Activated T-helper 1 cell treated with anti-CD3 and anti-CD28 coated beads, Interleukin-2, amount 50 U/mL, for 16 hours (primary cell): ENCODE measurements at places on chromosomes 5 and 9.

- no peak for DNase-seq
Measured at GRCh38 chr5:14167211-14167845, 24.2 kb downstream of the TRIO start.

- DNase-seq, result no peak
Measured at GRCh38 chr5:164358531-164359259, 853.3 kb downstream of the MAT2B start.

GRCh38 chr5:95956900-95957293 lies 4.8 kb downstream of the ELL2 start:
- no peak for DNase-seq

DNA sequence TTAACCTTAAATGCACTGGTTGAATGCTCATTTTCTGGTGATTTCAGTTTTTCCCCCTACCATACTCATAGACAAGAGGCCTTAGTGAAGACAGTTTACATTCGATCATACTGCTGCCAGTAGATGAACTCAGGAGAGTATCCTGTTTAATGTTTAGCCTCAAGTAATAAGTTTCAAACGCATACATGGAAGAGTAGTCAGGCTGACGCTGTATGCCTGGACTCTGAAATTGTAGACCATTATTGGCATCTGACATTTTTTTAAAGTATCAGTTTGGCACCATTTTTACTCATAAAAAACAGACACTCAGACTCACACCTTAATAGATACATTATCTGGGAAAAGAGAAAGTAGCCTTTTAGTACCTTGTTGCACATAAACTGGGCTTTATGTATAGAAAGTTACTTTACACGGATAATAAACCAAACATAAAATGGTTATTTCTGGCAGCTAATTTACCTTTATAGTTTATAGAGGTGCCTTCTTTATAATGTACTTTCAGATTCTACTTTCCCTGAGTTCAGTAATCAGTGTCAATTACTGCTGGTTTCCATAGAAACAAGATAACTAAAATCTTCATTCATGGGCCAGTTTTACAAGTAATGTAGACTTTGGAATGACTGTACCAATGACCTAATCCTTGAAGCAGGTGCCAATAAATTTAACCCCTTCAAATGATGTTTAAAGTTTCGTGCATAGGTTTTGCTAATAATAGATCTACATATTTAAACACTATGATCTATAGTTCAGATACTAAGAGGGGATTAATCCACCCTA lies 183.8 kb upstream of the ITGA1 start:
- no peak for DNase-seq

DNA sequence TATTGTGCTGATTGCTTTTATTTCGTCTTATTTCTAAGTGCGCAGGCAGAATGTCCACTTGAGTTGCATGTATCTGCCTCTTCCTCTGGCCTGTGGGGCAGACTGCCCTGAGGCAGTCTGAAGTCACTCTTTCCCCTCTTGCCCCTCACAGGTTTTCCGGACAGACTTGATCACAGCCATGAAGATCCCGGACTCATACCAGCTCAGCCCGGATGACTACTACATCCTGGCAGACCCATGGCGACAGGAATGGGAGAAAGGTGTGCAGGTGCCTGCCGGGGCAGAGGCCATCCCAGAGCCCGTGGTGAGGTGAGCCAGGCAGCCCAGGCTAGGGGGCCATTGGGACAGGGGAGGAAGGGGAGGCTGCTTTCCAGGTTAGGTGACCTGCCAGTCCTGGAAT lies 26.4 kb downstream of the JADE2 start:
- DNase-seq, result no peak

DNA sequence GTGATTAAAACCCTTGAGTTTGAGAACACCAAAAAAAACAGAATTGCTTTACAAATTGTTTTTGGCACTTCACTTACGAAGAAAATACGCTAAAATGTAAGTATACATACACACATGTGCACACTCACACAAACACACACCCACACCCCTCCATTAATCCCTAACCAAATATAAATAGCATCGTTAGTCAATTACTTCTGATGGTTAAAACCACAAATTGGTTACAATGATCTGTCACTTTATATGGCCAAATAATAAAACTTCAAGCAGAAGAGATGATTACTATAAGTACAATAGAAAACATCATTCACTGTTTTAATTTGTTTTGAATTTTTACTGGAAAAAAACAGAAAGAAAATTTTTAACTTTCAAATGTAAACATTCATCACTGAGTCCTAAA lies 103.5 kb downstream of the NFIB start:
- DNase-seq, result no peak

GRCh38 chr9:123399803-123400378 lies 43.9 kb downstream of the CRB2 start:
- no peak for DNase-seq

- no peak for DNase-seq
Measured at GRCh38 chr5:62606878-62607277, 28.3 kb downstream of the LRRC70 start.

DNA sequence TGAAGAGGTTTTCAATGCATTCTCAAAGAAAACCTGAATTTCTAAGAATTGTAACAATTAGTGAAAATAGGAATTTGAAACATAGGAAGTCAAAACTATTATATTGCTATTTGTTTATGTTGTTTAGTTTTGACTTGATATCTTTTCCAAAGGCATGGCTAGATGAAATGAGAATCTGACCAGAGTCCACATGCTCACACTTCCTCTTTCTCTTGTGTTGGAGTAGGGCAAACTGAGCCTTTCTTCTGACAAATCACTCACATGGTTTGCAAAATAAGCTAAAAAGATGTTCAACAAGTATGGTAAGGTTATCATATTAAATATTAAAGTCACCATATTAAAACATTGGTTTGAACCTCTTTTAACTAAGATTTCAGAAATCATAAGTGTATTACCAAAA lies 512.6 kb downstream of the ISL1 start:
- DNase-seq, result no peak

GRCh38 chr5:15320871-15321270 lies 179.1 kb upstream of the FBXL7 start:
- DNase-seq, result no peak

DNA sequence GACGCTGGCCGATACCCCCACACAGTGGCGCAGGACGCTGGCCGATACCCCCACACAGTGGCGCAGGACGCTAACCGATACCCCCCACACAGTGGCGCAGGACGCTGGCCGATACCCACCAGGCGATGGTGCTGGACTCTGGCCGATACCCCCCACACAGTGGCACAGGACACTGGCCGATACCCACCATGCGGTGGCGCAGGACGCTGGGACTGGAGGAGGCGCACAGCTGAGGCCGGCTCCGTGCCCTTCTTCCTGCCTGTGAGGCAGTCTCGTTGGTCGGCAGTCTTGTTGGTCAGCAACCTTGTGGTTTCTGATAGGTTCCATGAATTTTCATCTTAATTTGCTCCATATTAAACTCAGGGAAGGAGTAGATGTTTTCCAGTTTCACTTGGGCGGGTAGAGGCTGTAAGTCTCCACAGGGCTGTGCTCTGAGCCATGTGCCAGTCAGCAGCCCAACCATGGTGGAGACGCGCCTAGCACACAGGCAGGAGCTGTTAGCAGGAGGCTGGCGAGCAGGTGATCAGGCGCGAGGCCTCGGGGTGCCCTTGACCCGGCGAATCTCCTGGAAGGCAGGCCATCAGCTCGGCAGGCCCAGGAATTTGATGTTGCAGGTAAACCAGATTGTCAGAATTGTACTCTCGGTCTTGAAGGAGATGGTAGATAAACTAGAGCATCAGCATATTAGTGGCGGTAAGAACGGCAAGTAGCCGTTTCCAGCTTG lies 75.6 kb downstream of the EHMT1 start:
- DNase-seq, result no peak

DNA sequence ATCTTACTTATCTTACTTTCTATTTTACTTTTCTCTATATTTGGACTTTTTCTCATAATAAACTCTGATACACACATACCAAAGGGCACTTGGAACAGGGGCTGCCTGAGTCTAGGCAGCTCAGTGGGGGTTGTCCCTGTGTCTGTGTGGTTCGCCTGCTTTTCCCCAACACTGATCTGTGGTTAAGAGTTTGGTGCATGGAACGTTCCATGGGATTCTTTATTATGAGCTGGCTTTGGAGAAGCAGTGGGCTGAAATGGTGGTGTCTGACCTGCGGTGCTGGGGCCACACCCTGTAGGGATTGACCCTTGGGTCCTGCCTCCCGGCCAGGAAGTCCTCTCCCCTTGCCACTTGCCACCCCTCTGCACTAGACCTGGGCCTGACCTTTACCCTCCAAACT lies 47.4 kb downstream of the ANKRD33B start:
- DNase-seq, result no peak

DNA sequence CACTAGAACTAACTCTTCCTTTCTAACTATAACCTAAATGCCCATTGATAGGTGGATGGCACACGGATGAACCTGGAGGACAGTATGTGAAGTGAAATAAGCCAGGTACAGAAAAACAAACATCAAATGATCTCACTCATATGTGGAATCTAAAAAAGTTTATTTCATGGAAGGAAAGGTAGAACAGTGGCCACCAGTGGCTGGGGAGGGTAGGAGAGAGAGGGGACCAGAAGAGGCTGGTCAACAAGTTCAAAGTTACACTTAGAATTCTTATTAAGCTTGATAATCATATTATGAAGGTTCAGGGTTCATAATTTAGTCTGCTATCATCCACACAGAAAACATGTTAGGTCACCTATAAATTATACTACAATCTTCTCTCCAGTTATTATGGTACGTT lies 107.6 kb upstream of the SLC12A2 start:
- no peak for DNase-seq

DNA sequence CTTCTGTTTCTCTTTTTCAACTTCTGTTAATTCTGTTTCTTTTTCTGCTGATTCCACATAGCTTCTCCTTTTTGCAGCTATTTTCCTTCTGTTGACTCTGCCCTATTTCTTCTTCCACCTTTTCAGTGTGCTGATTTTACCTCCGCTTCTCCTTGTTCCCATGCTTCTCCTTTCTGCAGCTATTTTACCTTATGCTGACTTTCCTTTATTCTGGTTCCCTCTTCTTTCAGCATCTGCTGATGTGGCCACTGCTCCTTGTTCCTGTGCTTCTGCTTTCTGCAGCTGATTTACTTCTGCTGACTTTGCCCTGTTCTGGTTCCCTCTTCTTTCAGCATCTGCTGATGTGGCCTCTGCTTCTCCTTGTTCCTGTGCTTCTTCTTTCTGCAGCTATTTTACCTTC lies 58.8 kb downstream of the HACD4 start:
- DNase-seq, result no peak

GRCh38 chr5:143479394-143479793 lies 75.9 kb upstream of the NR3C1 start:
- DNase-seq, result no peak

GRCh38 chr5:149040421-149040820 lies 22.4 kb downstream of the SH3TC2 start:
- no peak for DNase-seq

- DNase-seq, result no peak
Measured at GRCh38 chr5:173715607-173716006, 99.2 kb upstream of the BOD1 start.
